Mesothelial cell of epicardium (in vitro differentiated cells): ENCODE measurements at places on chromosomes 7 and 10. TPM values are rescaled to one million over a fixed set of nuclear protein-coding genes. Genes with fewer than 3 reads are reported as not detected.

- DNase-seq, result no peak
Measured at GRCh38 chr7:28754027-28754426, 204.1 kb downstream of the TRIL start.

Gene SLC18A3
- total RNA-seq, result 0.18 to 0.34 TPM (median 0.18 TPM) in 3 replicates

GRCh38 chr7:84663224-84663623 lies 468.6 kb upstream of the SEMA3A start:
- DNase-seq, result no peak

DNA sequence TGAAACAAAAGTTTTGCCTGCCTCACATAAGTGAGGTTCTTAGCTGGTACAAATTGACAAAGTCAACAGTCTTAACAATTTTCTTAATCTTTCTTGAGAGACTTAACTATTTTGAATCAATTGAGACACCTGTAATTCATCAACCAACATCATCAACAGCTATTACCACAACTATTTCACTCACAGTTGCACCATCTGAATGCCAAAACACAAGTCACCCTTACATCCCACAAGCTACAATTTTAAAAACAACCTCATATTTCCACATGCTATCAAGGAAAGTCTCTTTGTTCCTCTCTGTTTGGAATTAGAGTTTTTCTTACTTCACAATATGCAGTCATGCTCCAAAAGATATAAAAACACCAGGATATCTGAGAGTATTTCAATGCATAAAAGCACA lies 4.9 kb downstream of the SMURF1 start:
- DNase-seq, result no peak

GRCh38 chr7:70695795-70696083 lies 436.2 kb upstream of the GALNT17 start:
- DNase-seq, result no peak

DNA sequence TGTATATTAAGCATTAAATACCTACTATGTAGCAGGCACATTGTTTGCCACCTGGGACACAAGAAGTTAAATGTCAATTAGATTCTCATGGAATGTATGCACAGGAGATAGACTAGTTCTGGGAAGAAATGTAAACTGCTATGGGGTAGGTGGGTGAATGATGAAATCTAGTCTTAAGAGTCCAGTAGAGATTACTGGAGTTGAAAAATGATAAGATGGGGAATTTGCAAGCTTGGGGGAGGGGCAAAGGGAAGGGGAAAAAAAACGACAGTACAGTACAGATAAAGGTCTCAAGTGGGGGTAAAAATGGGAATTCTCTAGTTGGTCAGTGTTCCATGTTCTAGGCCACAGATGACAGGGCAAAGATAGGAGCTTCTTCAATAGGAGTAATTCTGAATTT lies 94.4 kb downstream of the ATE1 start:
- no peak for DNase-seq

DNA sequence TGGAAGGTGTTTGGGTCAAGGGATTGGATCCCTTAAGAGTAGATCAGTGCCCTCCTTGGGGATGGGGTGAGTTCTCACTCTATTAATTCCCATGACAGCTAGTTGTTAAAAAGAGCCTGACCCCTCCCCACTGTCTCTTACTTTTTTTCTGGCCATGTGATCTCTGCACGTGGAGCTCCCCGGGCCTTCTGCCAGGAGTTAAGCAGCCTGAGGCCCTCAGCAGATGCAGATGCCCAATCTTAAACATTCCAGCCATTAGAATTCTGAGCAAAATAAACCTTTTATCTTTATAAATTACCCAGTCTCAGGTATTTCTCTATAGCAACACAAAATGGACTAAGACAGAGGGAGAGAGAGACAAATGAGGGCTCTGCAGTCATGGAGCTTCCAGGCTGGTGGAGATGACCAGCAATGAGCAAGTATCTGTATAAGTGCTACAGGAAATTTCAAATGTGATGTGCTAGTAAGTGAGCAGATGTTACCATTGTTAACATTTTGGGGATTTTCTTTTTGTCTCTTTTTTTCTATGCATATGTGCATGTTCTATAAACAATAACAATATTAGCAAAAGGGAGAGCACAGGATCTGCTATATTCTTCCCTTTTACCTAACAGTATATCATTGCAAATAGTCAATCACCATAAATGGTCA lies 26.7 kb downstream of the PLPP4 start:
- no peak for DNase-seq

GRCh38 chr7:18429547-18429946 lies 66.0 kb upstream of the HDAC9 start:
- no peak for DNase-seq

DNA sequence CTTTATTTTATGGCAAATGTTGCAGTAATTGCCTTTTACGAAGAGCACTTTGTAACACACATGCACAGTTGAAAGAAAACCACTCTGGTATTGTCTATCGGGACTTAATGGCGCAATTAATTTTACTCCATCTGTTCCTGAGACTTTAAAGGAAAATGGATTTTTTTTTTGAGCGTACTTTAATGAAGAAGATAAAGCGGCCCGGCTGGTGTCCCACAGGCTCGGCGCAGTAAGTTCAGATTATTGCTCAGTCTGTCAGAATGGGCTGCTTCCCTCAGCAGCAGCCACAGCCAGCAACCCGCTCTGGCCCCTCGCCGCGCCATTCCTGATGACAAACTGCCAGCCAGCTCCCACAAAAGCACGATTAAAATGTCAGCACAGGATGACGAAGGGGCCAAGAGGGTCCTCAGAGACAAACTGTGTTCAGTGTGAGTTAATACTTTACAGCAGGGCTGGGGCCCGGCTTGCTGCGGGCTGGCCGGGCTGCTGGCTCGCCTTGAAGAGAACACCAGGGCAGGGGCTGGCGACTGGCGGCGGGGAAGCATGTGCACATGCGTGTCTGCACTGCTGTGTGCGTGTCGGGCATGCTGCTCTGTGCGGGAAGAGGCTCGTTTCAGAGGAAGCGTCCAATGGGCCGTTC lies 501.0 kb upstream of the GALNT17 start:
- no peak for DNase-seq

DNA sequence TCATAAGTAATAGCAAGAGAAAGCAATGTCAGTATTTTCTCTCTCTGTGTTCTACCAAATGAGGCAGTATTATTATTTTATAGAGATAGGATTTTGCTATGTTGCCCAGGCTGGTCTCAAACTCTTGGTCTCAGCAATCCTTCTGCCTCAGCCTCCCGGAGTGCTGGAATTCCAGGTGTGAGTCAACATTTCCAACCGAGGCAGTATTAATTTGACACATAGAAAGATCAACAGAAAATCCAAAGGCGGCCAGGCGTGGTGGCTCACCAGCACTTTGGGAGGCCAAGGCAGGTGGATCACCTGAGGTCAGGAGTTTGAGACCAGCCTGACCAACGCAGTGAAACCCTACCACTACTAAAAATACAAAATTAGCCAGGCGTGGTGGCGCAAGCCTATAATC lies 71.8 kb downstream of the SMURF1 start:
- DNase-seq, result no peak

GRCh38 chr10:43665054-43665453 lies 16.4 kb upstream of the ZNF32 start:
- DNase-seq, result no peak

- DNase-seq, result no peak
Measured at GRCh38 chr7:155660059-155660757, 15.7 kb downstream of the RBM33 start.

GRCh38 chr7:33757050-33757449 lies 148.3 kb upstream of the BMPER start:
- no peak for DNase-seq

Gene ERV3-1
- 54.9 to 57.6 TPM (median 56.6 TPM) in 3 replicates for total RNA-seq
